ENCODE measurements at places on chromosomes 3 and 15.

DNA sequence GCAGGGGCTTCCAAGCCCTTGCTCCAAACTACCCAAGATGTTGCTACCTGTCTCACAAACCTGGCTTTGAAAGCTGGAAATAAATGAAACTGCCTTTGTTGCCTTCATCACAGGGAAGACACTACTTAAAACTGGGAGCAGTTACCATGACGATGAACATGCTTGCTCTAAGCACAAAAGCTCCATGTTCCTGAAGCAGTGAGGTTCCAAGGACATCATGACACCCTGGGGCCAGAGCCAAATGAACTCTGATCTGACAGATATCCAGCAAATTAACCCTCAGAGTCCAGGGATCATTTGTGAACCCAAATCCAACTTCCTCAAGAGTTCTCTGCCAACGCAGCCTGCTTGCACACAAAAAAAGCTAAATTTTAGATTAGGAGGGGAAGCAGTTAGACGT, 10.7 kb downstream of the TRAIP start:
- no peak for DNase-seq

DNA sequence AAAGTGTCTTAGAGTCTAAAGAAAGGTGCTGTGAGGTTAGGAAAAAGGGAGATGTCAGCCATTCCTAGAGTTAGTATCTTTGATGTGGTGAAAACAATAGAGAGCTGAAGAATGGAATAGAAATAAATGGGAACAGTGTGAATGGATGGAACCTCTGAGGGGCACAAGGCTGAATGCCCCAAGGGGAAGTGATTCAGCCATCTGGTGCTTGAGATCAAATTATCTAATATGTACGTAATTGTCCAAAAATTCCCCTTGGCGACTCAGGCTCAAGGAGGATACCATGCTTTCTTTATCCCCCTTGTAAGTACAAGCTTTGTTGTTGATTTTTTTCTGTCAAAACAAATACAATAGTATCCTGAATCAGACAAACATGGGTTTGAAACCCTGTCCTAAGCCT, 361.6 kb downstream of the LSAMP start:
- no peak for DNase-seq

DNA sequence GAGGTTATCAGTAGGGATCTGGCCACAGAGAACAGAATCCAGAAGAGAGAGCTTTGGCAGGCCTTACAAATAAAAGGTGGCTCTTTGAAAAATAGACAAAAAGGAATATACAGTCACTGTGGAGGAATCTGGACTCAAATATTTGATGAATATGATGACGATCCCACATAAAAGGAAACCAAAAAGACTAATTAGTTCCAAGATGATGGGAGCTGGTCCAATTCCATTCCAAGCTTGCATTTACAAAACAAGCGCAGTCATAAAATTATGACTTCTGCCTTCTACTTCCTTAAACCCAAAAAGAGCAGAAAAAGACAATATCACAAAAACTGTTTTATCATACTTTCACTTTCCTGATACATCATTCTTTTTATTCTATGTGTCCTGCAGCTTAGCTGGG, 285.8 kb downstream of the DIPK2A start:
- no peak for DNase-seq

GRCh38 chr3:51550080-51550819, 11.7 kb downstream of the RAD54L2 start:
- no peak for DNase-seq

DNA sequence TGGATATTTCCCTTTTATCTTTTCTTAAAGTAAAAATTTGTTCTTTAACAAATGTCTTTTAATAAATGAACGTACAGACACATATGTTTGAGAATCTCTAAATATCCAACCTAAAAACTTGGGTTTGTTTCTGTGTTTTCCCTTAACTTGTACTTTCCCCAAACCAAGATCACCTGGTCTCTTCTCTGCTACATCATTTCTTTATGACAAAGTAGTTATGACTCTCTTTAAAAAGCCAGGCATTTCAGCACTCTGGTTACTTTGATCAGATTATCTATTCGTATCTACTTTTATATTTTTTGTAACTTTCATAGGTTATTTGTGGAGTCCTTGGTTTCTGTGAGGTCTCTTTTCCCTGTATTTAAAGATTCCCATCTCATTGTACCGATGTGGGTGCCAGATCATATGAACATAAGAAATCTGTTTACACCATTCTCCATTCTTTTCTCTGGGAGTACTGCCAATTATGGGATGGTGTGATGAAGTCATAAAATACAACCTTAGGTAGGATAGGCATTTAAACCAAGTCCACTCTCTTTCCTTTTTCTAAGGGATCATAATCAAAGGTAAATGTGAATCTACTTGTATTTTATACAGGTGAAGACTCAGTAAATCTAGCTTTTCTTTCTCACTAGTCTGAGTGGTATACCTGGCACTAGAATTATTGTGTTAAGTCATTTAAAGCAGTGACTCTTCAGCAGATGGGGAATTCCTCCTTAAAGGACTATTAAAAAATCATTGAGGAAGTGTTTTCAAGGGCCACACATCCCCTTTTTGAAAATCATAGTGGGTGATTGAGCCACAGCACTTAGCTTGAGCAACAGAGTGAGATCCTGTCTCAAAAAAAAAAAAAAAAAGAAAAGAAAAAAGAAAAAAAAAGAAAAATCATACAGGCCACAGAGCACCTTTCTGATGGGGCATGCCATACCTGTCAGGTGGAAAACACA, 12.4 kb upstream of the NFKBIZ start:
- DNase-seq = no peak

GRCh38 chr3:108428586-108428985, 81.8 kb downstream of the MYH15 start:
- no peak for DNase-seq

DNA sequence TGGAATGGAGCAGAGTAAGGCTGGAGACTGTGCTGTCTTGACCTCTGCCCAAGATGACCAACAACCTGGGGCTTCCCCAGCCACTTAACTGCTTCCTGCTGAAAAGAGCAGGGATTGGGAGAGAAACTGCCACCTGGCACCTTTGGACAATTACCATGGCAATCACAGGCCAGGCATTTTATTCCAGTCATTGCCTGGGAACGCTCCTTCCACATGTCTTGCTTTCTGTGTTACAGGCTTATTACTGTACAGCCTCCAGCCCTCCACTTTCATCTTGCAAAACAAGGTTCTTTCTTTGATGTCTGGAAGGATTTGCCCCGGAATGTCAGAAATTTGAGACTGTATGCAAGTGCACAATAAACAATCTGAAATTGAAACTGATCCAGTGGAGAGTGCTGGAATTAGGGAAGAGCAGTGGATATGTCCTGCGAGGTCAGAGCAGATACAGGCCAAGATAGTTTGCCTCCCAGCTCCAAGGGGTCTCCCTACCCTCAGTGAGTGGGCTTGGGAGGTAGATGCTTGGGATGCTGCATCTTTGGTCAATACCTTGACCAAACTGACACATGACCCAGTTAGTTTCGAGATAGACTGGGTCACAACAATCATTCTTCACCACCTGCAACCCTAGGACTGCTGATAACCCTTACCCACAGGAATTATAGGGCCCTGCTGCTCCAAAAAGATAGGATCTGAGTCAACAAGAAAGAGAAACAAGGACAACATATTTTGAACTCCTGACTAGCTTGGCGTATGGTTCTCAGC, 2.7 kb downstream of the PPP1R14D start:
- no peak for DNase-seq

GRCh38 chr15:36911322-36911944, 188.9 kb downstream of the MEIS2 start:
- DNase-seq = no peak

Measured in NCI-H1694 (cell line).